Activated CD4-positive, alpha-beta T cell treated with anti-CD3 and anti-CD28 coated beads, Interleukin-2, amount 10 ng/mL, durations not matched to agents 24 days and 14 days (primary cell): ENCODE measurements at places on chromosomes 7 and 10. TPM values are rescaled to one million over a fixed set of nuclear protein-coding genes. Genes with fewer than 3 reads are reported as not detected.

- no peak for DNase-seq
Measured at GRCh38 chr7:41695661-41696322, 7.1 kb downstream of the INHBA start.

DNA sequence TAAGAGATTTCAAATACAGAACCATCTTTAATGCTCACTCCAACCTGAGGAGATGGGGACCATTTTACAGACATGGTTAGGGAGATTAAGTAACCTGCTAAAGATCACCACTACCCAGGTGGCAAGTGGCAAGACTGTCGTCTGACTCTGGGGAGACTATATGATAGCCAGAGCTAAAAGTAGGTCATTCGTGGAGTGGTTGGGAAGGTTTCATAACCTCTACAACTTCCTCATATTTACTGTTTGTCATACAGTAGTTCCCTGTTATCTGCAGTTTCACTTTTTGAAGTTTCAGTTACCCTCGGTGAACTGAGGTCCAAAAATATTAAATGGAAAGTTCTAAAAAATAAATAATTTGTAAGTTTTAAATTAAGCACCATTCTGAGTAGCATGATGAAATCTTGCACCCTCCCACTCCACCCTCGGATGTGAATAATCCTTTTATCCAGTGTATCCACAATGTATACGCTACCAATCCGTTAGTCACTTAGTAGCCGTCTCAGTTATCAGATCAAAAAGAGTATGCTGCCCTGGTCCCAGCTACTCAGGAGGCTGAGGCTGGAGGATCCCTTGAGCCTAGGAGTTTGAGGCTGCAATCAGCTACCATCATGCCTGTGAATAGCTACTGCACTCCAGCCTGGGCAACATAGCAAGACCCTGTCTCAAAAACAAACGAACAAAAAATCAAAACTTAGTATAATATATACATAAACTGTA is 14.9 kb upstream of the LGI1 start:
- DNase-seq: no peak

DNA sequence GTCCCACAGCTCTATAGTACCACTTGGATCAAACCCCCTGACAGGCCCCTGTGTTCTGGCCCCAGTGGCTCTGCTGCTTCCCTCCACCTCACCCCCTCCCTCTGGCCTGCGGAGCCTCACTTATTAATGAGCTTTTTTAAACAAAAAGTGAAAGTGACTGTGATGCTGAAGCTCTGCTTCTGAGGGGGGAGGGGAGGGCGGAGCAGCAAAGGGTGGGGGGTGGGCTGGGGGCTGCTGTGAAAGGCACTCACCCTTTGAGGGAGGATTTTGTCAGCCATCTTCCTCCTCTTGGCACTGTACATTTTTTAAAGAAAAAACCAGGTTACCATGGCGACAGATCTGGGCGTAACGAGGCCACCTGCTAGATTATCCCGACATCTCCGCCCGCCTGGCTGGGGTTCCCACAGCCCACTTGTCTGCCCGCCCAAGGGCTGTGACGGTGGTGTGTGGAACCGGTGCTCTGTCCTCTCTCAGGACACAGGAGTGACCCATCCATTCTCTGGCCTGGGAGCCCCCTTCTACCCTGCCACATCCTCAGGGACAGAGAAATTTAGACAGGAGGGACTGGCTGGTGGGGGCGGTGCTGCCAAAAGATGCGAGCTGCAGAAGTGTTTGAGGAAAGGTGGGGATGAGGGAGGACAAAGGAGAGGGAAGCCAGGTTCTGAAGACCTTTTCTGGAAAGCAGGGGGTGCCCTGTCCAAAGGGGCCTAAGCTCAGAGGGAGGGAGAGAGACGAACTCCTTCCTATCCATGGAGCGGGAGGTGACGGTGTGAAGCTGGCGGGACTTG is 4.9 kb downstream of the SMARCD3 start:
- DNase-seq: peak; percentile 85

DNA sequence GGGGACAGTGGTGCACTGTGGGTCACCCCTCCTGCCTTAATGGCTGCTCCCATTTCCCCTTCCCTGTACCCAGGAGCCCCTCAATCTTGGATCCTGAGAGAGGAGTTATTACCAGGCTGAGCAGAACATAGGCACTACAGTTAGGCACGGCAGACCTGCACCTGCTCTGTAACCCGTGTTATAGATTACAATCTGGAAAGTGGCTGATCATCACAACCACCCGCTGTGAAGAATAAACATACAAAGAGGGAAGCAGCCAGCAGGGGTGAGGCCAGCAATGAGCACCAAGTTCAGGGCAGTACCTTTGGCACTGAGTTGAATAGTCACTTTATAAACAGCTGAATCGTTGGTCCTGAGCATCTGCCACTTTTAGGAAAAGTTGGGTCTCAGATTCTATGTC is 1.7 kb downstream of the CDHR1 start:
- DNase-seq: no peak

DNA sequence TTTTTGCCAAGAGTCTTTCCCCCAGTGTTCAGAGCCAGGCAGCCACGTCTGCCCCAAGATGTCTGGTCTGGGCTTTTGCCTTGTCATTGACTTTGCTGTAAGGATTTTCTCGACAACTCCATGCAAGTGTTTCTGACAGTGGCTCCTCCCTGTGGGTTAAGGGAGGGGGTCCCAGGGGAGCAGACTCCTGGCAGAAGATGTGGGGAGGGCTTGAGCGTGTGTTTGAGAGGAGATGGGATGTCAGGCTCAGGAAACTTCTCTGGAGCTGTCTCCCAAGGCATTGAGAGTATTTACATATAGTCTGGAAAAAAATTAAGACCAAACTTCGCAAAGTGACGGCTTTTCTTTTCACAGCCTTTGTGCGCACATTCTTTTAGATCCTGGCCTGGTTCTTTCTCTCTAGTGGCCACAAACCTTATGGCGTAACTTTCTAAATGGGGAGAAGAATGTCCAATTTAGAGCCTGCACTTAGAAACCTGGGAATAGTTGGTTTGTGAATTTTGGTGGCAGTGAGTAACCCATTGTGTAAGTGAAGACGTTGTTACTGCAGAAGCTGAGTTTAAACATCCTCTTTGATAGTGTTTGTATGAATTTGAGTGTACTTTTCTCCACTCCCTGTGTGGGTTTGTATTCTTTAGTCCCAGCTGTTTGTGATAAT is 201.5 kb downstream of the LRMDA start:
- DNase-seq: no peak

DNA sequence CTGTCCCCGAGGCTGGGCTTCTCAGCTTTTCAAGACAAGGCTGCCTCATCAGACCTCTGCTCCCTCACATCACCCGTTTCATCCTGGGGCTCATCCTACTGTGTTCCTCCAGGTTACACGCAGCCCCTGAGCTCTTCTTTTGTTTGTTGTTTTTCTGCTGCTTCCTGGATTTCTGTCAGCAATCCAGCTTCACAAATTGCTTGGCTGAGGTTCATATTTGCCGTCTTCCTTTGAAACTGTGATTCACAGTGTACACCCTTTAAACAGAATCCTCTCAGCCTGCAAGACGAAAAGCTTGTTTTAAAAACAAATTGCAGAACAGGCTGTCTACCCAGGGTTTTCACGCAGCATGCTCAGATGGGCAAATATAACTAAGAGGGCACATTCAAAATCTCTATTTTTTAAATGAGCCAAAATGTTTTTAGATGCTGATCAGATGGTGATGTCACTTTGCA is 39.1 kb upstream of the PARD3 start:
- DNase-seq: no peak

GRCh38 chr7:138871065-138871813 is 73.2 kb upstream of the ATP6V0A4 start:
- no peak for DNase-seq

DNA sequence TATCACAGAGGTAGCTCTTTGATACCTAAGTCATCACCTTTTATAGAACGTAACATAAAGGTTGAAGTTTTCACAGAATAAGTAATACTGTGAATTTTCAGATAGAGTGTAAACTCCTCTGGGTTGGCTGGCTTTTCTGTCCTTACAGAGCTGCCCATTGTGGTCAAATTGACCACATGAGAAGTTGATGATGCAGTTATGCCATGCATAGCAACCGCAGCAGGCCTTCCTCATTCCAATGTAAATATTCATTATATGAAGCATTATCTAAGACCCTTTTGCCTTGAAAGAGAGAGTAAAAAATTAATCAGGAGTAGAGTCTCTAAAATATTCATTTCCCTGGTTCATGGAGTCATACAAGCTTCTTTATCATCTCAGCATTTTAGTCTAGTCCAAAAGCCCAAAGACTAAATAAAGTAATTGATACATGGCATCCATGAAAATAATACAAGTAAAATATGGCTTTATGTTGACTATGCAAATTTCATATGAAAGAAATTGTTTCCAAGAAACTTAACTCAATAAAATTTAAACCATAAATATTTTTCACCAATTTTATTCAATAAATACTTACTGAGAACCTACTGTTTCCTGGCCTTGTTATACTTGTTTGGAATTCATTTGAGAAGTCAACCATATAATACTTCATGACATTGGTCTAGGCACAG is 516.4 kb downstream of the PCDH15 start:
- DNase-seq: no peak

GRCh38 chr10:34768261-34768971 is 46.7 kb downstream of the PARD3 start:
- DNase-seq: no peak

DNA sequence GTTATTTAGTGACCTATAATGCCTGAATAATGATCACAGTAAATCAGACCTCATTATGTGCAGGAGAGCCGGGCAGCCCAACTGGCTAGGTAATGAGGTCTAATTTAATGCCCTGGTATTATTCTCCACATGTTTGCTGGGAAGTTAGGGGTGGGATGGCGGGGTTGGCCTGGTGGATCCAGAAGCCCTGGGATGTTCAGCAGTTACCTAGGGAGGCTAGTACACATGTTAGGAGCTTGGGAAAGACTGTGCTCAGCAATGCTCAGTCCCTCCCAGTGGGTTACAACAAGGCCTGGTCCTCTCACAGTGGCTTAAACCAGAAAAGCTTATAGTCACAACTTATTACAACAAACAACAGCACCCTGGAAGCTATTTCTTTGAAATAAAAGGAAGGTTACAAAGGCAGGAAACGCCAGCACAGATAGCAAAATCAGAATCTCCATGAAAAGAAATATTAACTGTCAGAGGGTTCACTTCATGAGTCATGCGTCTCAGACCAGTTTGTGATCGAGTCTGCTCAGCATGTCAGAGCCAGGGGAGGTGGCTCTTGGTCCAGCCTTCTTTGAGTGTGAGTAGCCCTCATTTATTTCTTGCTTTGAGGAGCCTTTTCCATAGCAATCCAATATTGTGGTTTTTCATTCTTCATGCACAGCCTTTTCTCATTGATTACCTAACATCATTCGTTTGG is 418.6 kb upstream of the NPVF start:
- no peak for DNase-seq

DNA sequence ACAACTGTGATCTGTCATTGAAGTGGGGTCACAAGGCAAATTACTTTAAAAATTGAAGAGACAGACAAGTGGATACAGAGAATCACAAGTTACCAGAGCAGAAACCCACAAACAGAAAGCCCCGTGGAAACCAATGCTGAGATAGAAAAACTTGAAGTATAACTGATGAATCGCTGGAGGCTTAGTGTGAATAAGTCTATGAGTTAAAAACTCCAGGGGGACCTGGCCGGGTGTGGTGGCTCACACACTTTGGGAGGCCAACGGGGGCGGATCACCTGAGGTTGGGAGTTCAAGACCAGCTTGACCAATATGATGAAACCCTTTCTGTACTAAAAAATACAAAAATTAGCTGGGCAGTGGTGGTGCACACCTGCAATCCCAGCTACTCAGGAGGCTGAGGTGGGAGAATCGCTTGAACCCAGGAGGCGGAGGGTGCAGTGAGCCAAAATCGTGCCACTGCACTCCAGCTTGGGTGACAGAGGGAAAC is 69.7 kb upstream of the ZNRF2 start:
- no peak for DNase-seq

- DNase-seq: no peak
Measured at GRCh38 chr7:134859783-134860182, 80.3 kb downstream of the CALD1 start.

- peak; percentile 90 for DNase-seq
Measured at GRCh38 chr10:17003151-17003550, 126.5 kb downstream of the CUBN start.

DNA sequence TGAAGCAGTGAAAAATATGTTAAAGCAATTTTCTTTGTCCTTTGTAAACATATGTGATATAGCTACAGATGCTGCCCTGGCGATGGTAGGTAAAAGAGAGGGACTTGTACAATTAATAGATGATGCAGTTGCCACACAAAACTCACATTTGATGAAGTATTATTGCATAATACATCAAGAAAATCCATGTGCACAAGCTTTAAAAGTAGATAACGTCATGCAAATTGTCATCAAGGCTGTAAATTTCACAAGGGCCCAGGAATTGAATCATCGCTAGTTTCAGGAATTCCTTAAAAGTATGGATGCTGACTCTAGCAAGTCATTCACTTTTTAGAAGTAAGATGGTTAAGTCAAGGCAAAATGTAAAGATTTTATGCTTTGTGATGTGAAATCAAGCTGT is 10.0 kb downstream of the CYP3A5 start:
- no peak for DNase-seq

TAS2R4 gene
- 1.0 TPM in 2 replicates for total RNA-seq

SPDYE2 gene
- total RNA-seq: 0.19 TPM in 1 of 2 replicates, not detected in the other

AKR1C2 gene
- total RNA-seq: not detected in 2 replicates

CCDC172 gene
- total RNA-seq: not detected in 2 replicates

FAM25G gene
- not detected in 2 replicates for total RNA-seq

CYP3A5 gene
- total RNA-seq: not detected in 2 replicates

KLF14 gene
- total RNA-seq: not detected in 2 replicates

TUBGCP2 gene
- 65.3 and 70.6 TPM in 2 replicates for total RNA-seq

SSC4D gene
- total RNA-seq: 0.77 and 0.80 TPM in 2 replicates

ANKRD22 gene
- 0.12 TPM in 1 of 2 replicates, not detected in the other for total RNA-seq
